ENCODE measurements at places on chromosomes 4 and X.

GRCh38 chr4:125837493-125838201, 522.9 kb downstream of the FAT4 start:
- DNase-seq = no peak

GRCh38 chr4:114364857-114365256, 233.8 kb upstream of the UGT8 start:
- DNase-seq = no peak

- no peak for DNase-seq
Observed at GRCh38 chr4:84907145-84907544, 59.3 kb downstream of the WDFY3 start.

GRCh38 chr4:98558471-98559169, 99.8 kb downstream of the TSPAN5 start:
- no peak for DNase-seq

All from CD4-positive, alpha-beta T cell treated with Interleukin-4 for 4 hours (primary cell).